ENCODE measurements at places on chromosomes 2 and 18. TPM values are rescaled to one million over a fixed set of nuclear protein-coding genes. Genes with fewer than 3 reads are reported as not detected.

TBR1 gene
- total RNA-seq, result not detected

CAPN14 gene
- not detected for total RNA-seq

KIAA2012 gene
- not detected for total RNA-seq

LYG1 gene
- total RNA-seq, result 0.39 TPM

TRABD2A gene
- 0.32 TPM for total RNA-seq

RBKS gene
- total RNA-seq, result 3.9 TPM

RIT2 gene
- not detected for total RNA-seq

PRR30 gene
- not detected for total RNA-seq

HOXD8 gene
- total RNA-seq, result 3.3 TPM

ACOXL gene
- not detected for total RNA-seq

KCNG3 gene
- not detected for total RNA-seq

LRP1B gene
- total RNA-seq, result 1.5 TPM

WNT6 gene
- 1.0 TPM for total RNA-seq

FOXI3 gene
- total RNA-seq, result not detected

HOXD4 gene
- total RNA-seq, result 1.5 TPM

NMUR1 gene
- 0.10 TPM for total RNA-seq

TMEM247 gene
- not detected for total RNA-seq

L3MBTL4 gene
- total RNA-seq, result 1.3 TPM

SPATS2L gene
- total RNA-seq, result 34.2 TPM

GDF7 gene
- total RNA-seq, result 0.05 TPM

PDE1A gene
- 4.2 TPM for total RNA-seq

BCS1L gene
- total RNA-seq, result 40.5 TPM

CNDP1 gene
- not detected for total RNA-seq

LRRTM1 gene
- 0.36 TPM for total RNA-seq

BMP10 gene
- total RNA-seq, result not detected

RBM44 gene
- 0.17 TPM for total RNA-seq

ITGB6 gene
- 24.3 TPM for total RNA-seq

KYNU gene
- total RNA-seq, result 0.44 TPM

CDH19 gene
- total RNA-seq, result 0.32 TPM

CHST9 gene
- total RNA-seq, result not detected

HOXD9 gene
- 0.43 TPM for total RNA-seq

CFC1 gene
- total RNA-seq, result not detected

SERPINB2 gene
- not detected for total RNA-seq

TUBA4B gene
- not detected for total RNA-seq

POTEC gene
- not detected for total RNA-seq

All from psoas muscle (tissue), 8 donors.